ENCODE measurements at places on chromosomes 2 and 18.

GRCh38 chr2:219029829-219030165 is 11.5 kb downstream of the CFAP65 start:
- DNase-seq = peak; percentile 71

DNA sequence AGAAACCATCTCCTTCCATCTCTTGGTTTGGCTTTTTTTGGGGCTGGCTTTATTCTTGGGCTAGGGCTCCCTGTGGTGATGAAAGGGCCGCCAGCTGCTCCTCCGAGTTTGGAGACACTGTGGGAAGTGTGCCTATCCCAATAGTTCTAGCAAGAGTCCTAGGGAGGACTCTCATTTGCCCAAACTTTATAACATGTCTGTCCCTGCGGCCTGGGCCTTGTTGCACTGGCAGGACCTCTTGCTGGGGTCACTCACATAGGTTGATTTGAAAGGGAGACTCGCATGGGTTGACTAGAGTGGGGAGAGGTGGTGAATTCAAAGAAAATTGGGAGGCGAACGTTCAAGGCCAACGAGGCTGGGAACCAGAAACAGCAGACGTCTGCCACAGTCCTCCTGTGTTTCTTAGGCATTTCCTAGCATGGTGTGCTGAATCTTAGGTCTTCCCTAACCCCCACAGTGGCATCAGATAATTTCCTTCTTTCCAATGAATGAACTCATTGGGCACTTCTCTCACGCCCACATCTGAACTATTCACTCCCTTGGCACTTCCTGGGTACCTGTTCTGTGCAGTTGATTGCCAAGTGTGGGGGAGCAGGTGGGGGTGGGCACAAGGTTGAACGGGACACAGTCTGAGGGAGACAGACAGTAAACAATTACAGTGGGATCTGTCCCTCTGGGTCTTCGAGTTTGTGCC is 26.8 kb downstream of the NIFK start:
- no peak for DNase-seq

DNA sequence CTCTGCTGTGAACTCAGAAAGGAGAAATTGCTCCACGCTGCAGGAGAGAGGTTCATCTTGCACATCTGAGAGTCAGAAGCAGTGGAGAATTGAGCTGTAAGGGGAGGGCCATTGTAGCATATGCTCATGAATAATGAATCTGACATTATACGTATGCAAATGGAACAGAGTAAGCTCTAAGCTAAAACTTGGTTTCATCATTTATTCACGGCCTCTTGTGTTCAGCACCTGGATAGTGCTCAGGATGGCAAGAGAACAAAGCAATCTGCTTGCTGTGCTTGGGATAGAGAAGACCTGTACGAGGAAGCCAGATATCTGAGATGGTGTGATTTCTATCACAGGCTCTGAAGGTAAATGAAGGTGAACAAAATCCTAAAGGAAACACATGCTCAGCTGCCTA is 87.9 kb upstream of the GCFC2 start:
- DNase-seq = no peak

GRCh38 chr2:31226266-31226665 is 7.7 kb upstream of the EHD3 start:
- DNase-seq = no peak

DNA sequence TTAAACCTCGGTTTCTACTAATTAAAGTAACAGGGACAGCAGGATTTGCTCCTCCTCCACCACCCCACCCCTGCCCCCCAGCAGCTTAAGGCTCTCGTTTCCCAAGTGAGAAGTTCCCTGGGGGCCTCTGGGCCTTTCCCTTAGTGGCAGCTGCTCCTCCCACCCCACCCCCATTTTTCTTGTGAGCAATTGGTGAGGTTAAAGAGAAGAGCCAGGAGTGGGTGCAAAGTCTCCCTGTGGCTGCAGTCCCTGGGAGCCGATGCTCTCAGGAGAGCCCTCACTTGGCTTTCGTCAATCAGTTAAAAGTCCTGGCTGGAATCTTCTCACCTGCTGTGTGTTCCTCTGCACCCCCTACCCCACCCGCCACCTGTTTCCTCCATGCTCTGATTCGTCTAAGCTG is 48.7 kb upstream of the AGAP1 start:
- no peak for DNase-seq

GRCh38 chr18:8742387-8743361 is 37.3 kb downstream of the MTCL1 start:
- no peak for DNase-seq

DNA sequence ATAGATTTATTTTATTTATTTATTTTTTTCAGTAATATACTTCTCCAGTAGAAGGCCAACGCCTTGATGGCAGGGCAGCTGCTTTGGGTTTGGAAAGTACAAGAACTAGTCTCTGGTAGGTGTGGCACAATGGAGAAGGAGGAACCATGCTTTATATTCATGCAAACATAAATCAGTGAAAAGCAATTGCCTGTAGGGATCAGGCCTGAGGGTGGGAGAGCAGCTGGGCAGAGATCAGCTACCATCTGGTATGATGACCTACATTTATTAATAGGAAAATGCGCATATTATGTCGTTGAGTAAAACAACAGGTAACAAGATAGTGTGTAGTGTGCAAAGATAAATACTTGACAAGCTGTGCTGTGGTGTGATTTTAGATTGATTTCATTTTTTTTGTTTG is 120.4 kb upstream of the TLK1 start:
- no peak for DNase-seq

- DNase-seq = no peak
These were observed 612.3 kb upstream of the FANCL start for GRCh38 chr2:58853420-58853819.

DNA sequence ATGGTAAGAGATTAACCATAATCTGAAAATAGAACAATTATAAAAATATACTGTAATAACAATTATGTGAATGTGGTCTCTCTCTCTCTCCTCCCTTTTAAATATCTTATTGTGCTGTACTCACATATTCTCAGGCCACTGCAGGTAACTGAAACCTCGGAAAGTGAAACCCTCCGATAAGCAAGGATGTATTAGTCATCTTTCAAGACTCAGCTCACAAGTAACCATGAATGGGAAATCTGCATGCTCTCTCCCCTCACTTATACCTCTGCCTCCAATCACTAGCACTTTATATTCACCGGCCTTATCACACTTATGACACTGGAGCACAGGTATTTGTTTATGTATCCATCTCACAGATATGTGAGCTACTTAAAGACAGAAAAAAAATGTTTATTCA is 139.7 kb downstream of the LRP2 start:
- DNase-seq = no peak

GRCh38 chr2:141630407-141630930 is 500.3 kb downstream of the LRP1B start:
- no peak for DNase-seq

DNA sequence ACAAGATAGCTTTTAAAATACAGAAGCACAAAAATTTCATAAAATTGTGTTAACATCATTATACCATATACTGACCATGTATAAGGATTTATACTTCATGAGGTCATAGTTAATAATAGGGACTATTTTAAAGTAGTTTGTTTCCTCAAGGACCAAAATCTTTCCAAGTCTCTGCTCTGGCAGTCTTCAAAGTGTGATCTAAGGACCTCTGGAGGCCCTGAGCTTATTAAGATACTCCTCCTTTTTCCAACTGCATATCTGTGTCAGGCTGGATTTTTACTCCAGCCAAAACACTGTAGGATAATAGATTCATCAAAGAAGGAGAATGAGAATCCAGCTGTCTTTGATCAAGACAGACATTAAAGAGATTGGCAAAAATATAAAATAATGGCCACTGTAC is 1.7 kb upstream of the SCYGR2 start:
- DNase-seq = no peak

DNA sequence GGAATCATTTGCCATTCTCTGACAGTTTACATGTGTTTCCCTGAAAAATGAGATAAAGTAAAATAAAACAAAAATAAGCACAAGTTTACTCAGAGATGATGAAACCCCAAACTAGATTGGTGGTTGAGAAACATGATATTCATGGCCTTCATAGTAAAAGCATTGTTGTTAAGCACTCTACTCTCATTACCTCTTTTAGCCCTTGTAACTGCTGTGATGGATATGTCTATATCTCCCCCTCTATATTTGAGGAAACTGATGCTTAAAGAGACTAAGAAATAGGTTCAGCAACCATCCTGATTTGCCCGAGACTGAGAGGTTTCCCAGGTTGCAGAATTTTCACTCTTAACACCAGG is 33.9 kb upstream of the GALNT3 start:
- DNase-seq = no peak

GRCh38 chr2:9235147-9236044 is 28.8 kb downstream of the ASAP2 start:
- DNase-seq = no peak

- DNase-seq = no peak
These were observed 90.1 kb downstream of the EPAS1 start for GRCh38 chr2:46387292-46387691.

DNA sequence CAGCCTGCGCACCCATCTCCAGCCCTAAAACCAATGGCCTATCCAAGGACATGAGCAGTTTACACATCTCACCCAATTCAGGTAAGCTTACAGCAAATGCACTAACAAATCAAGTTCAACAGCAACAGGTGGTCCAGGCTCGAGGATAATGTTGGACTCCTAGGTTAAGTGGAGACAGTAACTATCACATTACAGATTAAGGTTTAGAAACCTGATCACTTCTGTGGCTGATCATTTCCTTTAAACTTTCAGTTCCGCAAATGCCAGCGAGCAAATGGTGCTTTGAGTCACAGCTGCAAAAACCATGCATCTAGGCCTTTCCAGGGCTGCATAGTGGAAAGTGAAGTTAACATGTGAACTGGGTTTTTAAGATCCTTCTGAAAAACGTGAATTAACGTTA is 259.4 kb downstream of the GBX2 start:
- DNase-seq = no peak

GRCh38 chr2:19857100-19857499 is 44.7 kb downstream of the TTC32 start:
- DNase-seq = no peak

DNA sequence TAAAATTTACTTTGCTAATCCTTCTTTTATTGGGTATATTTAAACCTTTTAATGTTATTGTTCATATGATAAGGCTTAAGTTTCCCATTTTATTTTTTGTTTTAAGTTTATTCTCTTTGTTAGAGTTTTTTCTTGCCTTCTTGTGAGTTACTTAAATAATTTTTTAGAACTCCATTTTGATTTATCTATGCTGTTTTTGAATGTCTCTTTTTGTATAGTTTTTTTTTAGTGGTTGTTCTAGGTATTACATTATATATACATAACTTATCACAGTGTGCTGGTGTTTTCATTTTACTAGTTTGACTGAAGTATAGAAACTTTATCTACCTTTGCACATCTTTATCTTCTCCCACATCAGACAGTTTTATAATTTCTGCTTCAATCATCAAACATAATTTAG is 49.4 kb upstream of the TGFA start:
- DNase-seq = no peak

- no peak for DNase-seq
These were observed 17.0 kb downstream of the TTLL4 start for GRCh38 chr2:218727502-218728165.

- no peak for DNase-seq
These were observed 422.7 kb downstream of the FBXO15 start for GRCh38 chr18:73724958-73725357.

DNA sequence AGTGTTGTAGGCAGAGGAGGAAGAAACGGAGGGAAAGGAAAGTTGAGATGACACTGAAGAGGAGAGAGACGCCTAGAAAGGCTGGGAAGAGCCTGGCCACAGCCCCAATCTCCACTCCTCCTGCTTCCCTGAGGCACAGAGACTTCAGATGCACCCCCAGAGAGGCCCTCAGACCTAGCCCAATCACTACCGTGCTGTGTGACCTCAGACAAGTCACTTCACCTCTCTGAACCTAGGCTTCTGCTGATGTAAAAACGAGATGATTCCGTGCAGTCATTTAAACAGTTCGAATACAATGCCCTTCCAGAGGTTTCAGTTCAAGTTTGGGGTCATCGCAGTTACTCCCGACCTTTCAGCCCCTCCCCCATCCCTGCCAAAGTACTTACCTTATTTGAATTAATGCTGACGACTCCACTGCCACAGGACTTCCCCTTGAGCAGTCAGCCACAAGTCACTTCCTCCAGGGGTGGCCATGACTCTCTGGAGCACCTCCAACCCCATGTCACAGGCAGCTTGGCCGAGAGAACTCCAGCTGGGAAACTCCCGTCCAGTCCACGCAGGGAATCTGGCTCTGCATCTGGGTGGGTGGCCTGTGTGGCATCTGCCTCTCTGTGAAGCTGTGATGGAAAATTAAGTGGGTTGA is 105.2 kb upstream of the ID2 start:
- DNase-seq = peak; percentile 10

DNA sequence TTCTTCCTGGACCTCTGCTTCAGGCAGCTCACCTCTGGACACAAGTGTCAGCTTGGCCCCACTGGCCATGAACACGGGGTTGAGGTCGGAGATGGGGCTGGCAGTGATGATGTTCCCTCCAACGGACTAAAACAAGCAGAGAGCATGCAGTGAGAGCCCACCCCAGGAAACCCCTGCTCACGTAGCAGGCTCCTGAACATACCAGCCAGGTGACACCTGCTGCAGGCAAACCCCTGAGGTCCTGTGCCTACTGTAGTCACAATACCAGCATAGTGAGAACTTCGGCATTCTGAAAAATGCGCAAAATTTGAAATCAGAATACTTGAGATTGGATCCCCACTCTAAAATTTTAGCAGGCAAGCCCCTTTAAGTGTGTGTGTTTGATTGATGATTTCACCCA is 32.9 kb downstream of the XDH start:
- no peak for DNase-seq

GRCh38 chr2:43399515-43400264 is 173.3 kb upstream of the ZFP36L2 start:
- DNase-seq = no peak

- DNase-seq = no peak
These were observed 36.2 kb downstream of the TLK1 start for GRCh38 chr2:171124541-171124940.

- DNase-seq = no peak
These were observed 7.7 kb upstream of the ST8SIA5 start for GRCh38 chr18:46764586-46764985.

- no peak for DNase-seq
These were observed 786.2 kb upstream of the FANCL start for GRCh38 chr2:59027320-59027719.

GRCh38 chr2:136534811-136535210 is 230.5 kb upstream of the THSD7B start:
- no peak for DNase-seq

- no peak for DNase-seq
These were observed 138.5 kb upstream of the LYPD6 start for GRCh38 chr2:149191915-149192314.
